ENCODE measurements at places on chromosomes 1 and 21.

- DNase-seq, result no peak
Observed at GRCh38 chr1:92877081-92877711, 45.4 kb downstream of the RPL5 start.

- no peak for DNase-seq
Observed at GRCh38 chr1:160342526-160342925, 524 bp downstream of the COPA start.

GRCh38 chr21:41874611-41875010 lies 4.5 kb downstream of the PRDM15 start:
- DNase-seq, result no peak

- no peak for DNase-seq
Observed at GRCh38 chr1:66267201-66267940, 266.6 kb upstream of the SGIP1 start.

GRCh38 chr1:63537940-63538339 lies 14.6 kb downstream of the EFCAB7 start:
- DNase-seq, result no peak

DNA sequence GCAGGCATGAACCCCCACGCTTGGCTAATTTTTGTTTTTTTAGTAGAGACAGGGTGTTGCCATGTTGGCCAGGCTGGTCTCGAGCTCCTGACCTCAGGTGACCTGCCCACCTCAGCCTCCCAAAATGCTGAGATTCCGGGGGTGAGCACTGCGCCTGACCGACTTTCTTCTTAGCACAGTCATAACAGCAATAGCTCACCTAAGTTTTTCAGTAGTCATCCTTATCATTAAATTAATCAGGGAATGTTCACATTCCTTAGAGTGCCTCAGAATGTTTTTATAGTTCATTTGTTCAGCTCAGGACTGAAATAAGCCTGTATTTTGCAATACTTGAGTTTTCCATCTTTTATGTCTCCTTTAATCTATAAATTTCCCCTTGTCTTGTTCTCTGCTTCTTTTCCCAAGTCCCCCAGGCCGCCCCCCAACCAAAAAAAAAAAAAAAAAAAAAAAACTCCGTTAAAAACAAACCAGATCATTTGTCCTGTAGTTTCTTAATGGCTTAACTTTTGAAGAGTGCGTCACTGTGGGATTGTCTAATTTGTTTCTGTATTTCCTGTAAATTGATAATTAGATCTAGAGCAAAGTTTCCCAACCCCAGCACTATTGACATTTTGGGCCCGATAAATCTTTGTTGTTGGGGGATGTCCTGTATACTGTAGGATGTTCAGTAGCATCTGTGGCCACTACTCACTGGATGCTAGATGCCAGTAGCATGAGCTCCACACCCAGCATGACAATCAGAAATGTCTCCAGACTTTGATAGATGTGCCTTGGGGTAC lies 120.7 kb downstream of the ITSN1 start:
- no peak for DNase-seq

- DNase-seq, result no peak
Observed at GRCh38 chr21:45861156-45861870, 120.3 kb upstream of the COL6A1 start.

- DNase-seq, result no peak
Observed at GRCh38 chr21:17370916-17371315, 141.9 kb upstream of the CXADR start.

DNA sequence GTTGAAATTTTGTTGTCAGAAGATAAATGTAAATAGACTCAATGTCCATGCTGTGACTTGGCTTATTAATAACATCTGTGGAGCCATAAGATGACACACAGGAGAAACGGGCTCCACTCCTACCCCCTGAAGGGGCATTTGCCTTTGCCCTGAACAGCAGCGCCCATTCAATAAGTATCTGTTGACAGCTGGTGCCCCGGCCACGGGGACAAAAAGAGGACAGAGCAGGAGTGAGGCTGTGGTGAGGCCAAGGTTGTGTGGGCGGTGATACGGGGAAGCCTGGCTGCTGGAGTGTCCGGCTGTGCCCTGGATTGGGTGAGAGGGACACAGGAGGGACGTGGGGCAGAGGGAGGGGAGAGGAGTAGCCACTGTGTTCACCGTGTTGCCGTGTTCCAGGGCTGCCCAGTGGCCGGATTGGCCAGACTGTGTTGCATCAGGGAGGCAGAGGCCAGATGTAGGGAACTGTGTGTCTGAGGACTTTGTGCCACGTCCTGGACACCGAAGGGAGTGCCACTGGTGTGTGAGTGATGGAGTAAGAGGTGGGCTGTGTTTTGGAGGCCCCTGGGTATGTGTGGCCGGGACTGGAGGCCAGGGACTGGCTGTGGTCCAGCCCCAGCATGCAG lies 15.1 kb downstream of the PRMT2 start:
- DNase-seq, result no peak

DNA sequence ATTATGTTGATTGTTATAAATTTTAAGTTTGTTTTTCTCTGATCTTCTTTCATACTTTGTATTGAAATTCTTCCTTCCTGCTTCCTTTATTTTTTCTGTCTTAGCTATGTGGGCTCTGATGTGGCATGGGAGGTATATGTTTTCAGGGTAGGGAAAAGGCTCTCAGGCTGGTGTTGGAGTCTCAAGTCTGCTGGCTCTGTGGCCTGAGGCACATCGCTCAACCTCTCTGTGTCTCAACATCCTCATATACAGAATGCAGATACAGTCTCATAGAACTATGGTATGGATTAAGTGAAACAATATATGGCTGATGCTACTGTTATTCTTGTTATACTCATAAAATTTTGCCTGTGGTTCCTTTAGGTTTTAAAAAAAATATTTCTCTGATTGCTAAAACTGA lies 105.9 kb downstream of the KCNN3 start:
- DNase-seq, result no peak

DNA sequence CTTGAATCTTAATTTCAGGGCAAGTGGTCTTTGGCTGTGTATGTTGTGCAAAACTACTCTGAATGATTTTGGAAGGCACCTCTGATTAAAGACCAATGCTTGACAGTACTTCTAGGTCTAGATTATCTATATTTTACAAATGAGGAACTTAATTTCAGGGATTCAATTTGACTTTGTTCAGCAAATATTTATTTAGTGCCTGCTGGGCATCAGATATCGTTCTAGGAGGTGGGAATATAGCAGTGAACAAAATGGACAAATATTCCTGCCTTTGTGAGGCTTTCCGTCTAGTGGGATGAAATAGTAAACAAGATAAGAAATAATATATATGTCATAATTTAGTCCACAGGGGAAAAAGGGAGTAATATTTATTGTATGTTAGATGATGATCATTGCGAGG lies 4.7 kb downstream of the ZNF326 start:
- DNase-seq, result no peak

DNA sequence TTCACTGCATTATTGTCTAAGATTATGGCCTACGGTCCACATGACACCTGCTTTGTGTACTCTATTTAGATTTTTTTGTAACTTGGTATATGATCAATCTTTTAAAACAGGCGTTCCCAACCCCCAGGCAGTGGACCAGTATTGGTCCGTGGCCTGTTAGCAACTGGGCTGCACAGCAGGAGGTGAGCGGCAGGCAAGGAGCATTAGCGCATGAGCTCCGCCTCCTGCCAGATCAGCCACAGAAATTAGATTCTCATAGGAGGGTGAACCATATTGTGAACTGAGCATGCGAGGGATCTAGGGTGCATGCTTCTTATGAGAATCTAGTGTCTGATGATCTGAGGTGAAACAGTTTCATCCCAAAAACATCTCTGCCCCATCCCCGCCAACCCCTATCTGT lies 228.4 kb upstream of the NR5A2 start:
- no peak for DNase-seq

DNA sequence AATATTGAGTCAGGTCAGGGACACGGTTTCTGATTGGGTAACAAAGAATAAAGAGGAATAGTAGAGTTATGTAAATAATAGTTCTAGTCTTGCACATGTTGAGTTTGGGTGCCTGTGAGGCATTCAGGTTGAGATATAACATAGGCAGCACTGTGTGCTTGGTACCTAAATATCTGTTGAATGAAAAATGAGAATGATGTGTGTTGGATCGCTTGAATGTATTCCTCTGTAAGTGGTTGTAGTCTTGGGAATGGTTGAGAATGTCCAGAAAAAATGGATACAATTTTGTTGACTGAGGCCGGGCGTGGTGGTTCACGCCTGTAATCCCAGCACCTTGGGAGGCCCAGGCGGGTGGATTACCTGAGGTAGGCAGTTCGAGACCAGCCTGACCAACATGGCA lies 116.3 kb upstream of the HNRNPU start:
- DNase-seq, result no peak
